ENCODE measurements at places on chromosomes 12 and 14.

DNA sequence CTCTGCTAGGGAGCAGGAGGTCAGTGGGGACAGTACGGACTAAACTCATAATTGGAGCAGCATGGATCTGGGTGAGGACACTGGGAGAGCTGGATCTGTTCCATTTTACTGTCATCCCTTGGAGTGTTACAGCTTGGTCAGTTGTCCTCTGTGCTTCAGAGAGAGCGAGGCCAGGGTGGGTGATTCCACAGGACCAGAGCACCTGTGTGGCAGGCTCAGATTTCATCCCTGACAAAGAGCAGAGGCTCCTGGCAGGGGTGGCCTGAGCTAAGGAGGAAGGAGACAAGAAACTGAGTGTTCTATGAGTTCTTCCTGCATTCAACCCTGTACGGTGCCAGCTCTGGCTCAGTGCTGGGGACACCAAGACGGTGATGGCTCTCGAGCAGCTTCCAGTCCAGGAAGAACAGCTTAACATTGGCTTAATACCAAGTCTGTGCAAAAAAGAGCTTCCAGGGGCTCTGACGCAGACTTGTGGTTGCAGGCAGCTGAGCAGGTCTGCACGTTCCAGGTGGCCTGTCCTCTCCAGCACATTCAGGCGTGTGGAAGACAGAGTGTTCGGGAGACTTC lies 8.4 kb upstream of the PGF start:
- no peak for DNase-seq

- no peak for DNase-seq
These were observed 781.4 kb upstream of the TMEM132C start for GRCh38 chr12:127485528-127485927.

- peak; percentile 13 for DNase-seq
These were observed 74.6 kb downstream of the GXYLT1 start for GRCh38 chr12:42070036-42070435.

- DNase-seq = peak; percentile 1
These were observed 21.1 kb upstream of the ADAM20 start for GRCh38 chr14:70555890-70556289.

- no peak for DNase-seq
These were observed 100.1 kb upstream of the PDE3A start for GRCh38 chr12:20268121-20268732.

GRCh38 chr12:79911889-79912656 lies 22.8 kb downstream of the PPP1R12A start:
- DNase-seq = no peak

DNA sequence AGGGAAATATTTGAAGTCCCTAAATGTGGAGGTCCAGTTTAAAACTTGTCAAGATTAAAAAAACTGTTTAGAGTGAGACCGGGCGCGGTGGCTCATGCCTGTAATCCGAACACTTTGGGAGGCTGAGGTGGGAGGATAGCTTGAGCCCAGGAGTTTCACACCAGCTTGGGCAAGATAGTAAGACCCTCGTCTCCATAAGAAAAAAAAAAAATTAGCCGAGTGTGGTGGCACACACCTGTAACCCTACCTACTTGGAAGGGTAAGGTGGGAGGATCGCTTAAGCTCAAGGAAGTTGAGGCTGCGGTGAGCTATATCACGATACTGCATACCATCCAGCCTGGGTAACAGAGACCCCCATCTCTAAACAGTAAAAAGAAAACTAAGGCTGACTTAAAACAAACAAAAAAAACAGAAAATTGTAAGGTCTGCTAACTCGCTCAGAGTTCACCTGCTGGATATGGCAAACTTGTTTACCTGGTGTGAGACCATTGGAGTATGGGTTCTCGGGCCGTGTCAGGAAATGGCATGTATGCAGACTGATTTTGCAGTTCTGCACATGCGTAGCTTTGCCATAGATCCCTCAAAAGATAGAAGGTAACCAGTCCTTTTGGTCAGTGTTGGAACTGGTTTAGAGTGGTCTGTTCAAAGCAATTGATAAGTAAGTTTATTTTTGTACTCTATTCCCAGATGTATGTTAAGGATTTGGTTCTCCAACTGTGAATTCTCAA lies 2.1 kb downstream of the RNF10 start:
- DNase-seq = no peak

DNA sequence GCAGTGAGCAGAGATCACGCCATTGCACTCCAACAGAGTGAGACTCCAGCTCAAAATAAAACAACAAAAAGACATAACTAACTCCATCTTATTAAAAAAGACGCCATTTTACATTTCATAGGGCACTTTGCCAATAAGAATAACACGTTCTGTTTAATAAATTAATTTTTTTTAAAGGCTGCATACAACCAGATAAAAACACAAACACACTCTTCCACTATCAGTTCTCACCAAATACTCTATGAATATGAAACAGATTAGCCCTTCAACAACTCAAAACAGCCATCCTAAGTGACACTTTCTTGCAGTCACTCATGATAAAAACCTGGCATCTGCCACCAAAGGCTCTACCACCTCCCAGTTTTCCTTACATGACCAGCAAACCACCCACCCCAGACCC lies 16.1 kb downstream of the AICDA start:
- DNase-seq = no peak

GRCh38 chr12:88241862-88242570 lies 99.9 kb downstream of the TMTC3 start:
- DNase-seq = no peak

DNA sequence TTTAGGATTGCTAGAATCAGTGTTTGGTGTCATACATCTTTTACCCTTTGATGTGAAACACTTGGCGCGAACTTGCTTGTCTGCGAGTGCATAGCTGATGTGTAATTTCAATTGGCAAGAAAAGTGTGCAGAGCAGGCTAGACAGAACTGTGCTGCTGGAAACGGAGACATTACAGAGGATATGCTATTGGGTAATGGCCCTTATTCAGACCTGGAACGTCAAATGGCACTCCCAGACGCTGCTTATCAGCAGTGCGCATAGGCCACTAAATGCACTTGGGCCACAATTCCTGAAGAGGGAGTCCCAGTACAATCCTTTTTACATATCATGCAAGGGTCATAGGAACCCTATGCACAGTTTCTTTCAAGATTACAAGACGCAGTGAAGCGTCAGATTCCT lies 15.7 kb upstream of the SLC10A1 start:
- no peak for DNase-seq

DNA sequence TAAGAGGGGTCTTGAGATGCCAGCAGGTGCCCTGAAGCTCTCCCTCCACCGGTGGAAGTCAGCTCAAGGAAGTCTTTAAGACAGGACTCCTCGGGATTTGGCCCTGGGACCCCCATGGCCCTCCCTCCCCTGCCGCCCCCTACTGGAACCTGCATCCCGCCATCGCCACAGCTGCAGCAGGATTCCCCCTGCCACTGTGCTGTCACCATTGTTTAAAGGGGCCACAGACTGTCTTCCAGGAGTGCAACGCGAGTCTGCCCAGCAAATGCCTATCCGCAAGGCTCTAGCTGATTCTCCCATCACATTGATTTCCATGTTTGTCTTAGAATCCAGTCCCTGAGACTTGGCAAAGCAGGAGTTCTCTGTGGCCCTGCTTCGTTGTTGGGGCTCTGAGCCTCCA lies 770.8 kb upstream of the ALG10B start:
- DNase-seq = no peak

DNA sequence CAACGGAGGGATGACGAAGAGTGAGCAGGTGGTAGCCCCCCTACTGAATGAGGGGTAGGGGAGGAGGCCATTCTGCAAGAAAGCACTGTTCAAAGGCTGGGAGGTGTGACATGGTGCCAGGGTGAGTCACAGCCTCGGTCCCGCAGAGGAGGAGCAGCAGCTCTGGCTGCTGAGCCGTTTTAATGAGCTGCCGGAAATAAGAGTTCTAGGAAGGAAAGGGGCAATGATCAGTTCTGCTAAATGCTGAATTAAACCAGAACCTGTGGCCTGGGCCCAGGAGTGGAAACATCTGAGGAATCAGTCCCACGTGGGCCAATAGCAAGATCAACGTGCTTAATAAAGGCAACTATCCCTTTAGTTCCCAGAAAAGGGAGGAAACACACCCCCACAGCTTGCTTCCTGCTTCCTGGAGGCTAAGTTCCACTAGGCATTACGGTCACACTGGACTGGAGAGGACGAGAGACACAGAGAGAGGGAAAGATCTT lies 3.6 kb downstream of the ABCD4 start:
- DNase-seq = no peak

- no peak for DNase-seq
These were observed 8.0 kb upstream of the SSTR1 start for GRCh38 chr14:38199739-38200138.

- no peak for DNase-seq
These were observed 220.6 kb upstream of the OR4E1 start for GRCh38 chr14:21894003-21894897.

DNA sequence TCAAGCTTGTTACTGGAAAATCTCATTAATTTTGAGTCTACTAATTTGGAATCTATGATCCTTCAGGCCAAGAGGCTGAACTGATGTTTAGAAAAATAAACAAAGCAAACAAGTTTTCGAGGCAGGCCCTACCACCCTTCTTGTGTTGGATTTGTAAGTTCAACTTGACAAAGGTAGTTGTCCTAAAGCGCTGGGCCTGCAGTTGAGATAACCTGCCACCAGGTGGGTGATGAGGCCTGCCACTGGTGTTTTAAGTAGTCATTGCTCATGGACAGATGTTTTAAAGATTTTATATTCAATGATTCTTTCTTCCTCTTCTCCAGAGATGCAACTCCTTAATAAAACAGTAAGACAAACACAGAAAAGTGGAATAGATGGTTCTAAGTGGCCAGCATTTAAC lies 19.4 kb downstream of the ACVRL1 start:
- no peak for DNase-seq

- no peak for DNase-seq
These were observed at the start of gene SH2B3 for GRCh38 chr12:111405859-111406473. TSS of gene SH2B3 (plus strand) at chr12:111405923. CDS start at chr12:111418146, 12,223 bp downstream.

DNA sequence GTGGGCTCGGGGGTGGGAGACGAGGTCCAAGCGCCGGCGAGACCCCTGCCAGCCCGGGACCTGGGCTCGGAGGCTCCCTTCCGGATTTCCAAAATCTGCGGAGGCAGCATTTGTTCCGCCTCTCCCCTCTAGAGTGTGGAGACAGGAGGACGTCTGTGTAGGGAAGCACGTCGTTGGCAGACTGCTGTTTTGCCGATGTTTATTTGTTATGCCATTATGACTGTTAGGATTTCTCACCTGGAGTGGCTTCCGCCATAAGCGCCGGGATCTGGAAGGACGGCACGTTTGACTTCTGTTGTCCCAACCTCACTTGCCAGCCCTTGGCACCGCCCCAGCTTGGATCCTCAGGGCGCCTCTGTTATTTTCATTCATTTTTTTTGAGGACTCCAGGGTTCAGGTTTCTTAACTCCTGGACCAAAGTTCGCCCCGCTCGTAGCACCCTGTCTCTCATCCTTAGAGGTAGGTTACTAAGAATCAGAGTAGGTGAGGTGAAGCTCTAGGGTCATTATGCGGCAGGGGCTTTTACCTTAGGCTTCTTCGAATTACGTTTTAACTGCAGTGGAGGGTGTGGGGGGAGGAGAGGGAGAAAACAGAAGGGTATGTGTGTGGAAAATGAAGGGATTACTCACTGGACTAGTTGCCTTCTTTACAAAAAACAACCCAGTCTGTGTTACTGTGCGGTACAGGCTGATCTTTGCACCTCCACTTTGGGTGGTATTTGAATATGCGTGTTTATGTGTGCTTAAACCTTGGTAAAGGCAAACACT lies 547 bp upstream of the PYGL start:
- no peak for DNase-seq

GRCh38 chr14:76467711-76468155 lies 91.8 kb downstream of the ESRRB start:
- DNase-seq = peak; percentile 20

GRCh38 chr12:52713960-52714886 lies 10.9 kb upstream of the KRT77 start:
- no peak for DNase-seq

DNA sequence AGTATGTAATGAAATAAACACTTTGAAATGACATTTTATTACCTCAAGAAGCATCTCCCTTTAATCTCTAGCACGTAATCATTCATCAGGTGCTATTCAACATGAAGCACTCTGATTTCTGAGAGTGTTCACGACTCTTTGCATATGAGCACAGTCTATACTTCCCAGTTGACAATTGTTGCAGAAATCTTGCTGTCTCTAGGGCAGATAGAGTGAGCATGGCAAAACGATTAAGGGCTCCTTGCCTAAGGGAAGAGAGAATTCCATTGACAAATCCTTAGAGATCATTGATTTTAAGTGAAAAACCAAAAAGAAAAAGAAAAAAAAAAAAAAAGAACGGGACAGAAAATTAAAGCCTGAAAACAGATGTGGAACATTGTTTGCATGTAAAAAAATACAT lies 107.6 kb downstream of the C12orf50 start:
- no peak for DNase-seq

- no peak for DNase-seq
These were observed 129.4 kb upstream of the DNM1L start for GRCh38 chr12:32549675-32550079.

DNA sequence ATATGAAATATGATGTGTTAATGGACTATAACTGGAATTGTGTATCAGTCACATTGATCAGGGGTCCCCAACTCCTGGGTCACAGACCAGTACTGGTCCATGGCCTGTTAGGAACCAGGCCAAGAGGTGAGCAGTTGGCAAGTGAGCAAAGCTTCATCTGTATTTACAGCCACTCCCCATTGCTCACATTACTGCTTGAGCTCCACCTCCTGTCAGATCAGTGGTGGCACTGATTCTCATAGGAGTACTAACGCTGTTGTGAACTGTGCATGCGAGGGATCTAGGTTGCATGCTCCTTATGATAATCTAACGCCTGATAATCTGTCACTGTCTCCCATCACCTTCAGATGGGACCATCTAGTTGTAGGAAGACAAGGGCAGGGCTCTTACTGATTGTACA lies 72.3 kb downstream of the CDK17 start:
- no peak for DNase-seq
